ENCODE measurements at places on chromosomes 3 and 15. TPM values are rescaled to one million over a fixed set of nuclear protein-coding genes. Genes with fewer than 3 reads are reported as not detected.

DNA sequence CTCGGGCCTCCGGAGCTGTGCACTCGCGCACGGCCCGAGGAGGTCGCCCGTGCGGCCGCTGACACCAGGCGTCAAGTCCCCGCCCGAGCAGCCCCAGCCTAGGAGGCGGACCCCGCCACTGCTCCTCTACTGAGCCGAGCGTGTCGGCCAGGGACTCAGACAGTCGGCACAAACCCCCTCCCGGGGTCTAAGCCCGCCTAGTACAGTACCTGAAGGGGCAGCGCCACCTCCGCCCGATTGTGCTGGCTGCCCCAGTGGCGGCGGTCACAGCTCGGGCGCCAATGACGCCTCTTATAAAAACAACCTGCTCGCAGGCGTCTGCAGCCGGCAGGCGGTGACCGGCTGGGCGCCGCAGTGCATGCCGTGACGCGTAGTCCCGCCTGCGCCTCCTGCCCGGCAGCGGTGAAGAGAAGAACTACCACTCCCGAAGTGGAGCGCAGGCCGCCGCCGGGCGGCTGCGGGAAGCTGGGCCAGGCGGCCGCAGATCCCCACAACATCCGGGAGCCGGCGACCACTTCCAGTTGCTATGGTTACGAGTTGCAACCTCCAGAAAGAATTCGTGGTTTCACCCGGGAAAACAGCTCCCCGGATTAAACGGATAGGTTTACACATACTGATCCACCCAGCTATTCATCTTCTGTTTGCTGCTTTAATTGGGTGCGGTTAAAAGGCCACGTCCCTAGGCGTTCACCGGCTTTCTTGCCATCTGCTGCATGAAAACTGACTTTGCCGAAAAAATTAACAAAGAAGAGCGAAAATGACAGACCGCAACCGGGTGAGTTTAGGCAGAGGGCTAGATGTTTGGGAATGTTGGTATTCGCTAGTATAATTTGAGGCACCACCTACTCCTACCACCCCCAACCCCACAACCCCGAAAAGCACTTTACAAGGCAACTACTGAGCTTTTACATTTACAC lies at the start of the genes CCPG1 and PIERCE2:
Gene CCPG1, minus strand, starts transcription at position 348 of the 917 bp plus-strand sequence. CDS start 18,935 bp downstream, outside the sequence.
Gene PIERCE2, plus strand, starts transcription at position 484 of the 917 bp plus-strand sequence. Its CDS starts 274 bp downstream, at position 758.
- ATAC-seq = peak; percentile 98

IQCF5 gene
- not detected for total RNA-seq

USP50 gene
- not detected for total RNA-seq

ARL14 gene
- total RNA-seq = not detected

TMEM45A gene
- 17.5 TPM for total RNA-seq

Measured in gastroesophageal sphincter (tissue), 4 donors.